ENCODE measurements at places on chromosomes 16 and 17.

GRCh38 chr16:75265911-75266701, 14.7 kb upstream of the BCAR1 start:
- DNase-seq, result no peak

DNA sequence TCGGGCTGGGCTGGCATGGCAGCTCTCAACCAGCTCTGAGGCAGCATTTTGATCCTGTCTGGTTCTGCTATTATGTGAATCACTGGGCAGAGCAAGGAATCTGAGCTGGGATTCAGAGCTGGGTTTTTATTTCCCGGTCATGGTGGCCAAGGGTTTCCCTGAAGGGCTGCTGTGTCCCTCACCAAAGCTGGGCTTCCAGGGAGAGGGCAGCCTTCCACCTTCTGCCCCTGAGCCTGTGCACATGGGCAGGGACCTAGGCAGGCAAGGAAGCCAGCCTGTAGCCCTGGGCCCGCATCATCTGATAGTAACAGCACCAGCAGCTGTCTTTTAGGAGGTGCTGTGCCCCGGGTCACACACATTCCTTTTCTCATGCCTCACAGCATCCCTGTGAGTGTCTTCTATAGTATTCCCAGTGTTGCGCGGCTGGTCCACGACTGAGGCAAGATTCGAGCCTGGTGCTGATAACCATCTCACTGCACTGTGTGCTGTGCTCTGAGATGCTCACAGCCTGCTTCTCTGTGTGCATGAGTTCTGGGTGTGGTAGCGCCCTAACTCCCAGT, 85.3 kb upstream of the PLCG2 start:
- DNase-seq, result no peak

GRCh38 chr16:15919331-15919730, 30.1 kb upstream of the ABCC1 start:
- DNase-seq, result no peak

- DNase-seq, result no peak
Observed at GRCh38 chr16:62573466-62573865, 537.2 kb upstream of the CDH8 start.

DNA sequence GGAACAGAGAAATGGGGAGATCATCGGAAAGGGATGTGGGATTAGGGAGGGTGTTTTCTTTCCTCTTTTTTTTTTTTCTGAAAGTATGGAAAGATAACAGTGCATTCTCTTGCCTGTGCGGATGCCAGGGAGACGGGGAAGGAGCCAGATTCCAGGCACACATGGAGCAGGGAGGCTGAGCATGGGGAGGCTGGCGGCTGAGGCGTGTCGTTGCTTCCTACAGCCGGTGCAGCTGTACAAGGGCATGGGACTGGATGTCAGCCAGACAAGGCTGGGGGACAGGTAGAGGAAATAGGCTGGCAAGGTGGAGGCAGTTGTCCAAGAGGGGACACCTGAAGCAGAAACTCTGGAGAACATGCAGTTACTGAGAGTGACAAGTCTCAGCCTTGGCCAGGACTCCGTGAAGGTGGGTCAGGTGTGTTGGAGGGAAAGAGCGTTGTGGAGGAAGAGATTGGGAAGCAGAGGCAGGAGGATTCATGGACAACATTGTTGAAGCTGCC, 16.6 kb upstream of the ADORA2B start:
- DNase-seq, result no peak

- no peak for DNase-seq
Observed at GRCh38 chr17:71547904-71548303, 572.9 kb upstream of the SOX9 start.

GRCh38 chr17:80957461-80957941, 34.1 kb upstream of the CHMP6 start:
- DNase-seq, result no peak

- DNase-seq, result no peak
Observed at GRCh38 chr17:1542316-1542715, 20.3 kb downstream of the PITPNA start.

DNA sequence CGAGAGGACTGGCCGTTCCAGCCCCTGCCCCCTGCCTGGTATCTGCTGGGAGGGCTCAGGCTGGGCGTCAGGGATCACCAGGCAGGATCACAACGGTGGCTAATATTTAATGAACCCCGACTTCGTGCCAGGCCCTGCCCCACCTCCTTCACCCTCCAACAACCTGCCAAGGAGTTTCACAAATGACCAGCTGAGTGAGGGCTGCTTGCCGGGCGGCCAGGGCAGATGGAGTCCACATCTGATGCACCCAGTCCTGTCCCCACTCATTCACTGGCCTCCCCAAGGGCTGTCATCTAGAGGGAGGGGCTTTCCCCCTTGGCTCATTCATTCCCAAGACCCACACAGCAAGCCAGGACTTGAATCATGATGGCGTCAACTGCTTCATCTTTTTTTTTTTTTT, 17.5 kb downstream of the UBALD1 start:
- no peak for DNase-seq

DNA sequence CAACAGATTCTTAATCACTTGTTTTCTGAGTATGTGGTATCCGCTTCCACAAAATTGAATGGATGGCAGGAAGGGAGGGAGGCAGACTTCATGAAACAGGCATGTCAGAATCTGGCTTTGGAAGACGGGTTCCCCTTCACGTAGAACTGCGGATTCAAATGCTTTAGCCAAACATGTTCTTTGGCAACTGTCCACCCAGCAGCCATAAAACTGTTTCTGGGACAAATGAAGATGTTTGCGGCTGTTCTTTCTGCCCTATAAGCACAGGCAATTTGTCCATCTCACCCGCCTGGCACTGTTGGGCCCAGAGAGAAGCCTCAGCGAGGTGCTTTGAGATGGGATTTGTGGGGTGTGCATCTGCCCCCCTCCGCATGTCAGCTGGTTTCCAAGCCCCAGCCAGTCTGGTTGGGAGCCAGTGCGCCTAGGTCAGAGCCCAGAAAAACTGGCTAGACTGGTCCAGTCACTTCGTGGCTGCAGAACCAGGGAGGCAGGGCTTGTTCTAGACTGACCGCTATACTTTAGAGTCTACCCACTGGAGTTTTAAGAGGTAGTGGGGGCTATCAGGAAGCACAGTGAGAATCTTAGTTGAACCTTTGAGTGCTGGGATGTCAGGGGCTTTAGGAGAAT, 6.3 kb downstream of the CRHR1 start:
- DNase-seq, result no peak

DNA sequence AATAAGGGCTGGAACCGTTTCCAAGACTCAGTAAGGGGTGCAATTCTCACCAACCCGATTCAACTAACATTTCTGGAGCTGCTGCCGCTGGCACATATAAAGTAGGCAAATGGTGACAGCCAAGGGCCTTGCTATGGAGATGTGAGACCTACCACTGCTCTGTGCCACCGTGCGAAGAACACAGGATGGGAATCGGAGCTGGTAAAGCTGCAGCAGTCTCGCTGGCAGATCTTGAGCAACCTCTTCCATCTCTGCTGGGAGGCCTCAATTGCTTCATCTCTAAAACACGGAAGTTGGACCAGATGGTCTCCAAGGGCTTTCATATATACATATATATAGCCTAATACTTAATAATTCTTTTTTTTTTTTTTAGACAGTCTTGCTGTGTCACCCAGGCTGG, 128.9 kb upstream of the RCVRN start:
- no peak for DNase-seq

DNA sequence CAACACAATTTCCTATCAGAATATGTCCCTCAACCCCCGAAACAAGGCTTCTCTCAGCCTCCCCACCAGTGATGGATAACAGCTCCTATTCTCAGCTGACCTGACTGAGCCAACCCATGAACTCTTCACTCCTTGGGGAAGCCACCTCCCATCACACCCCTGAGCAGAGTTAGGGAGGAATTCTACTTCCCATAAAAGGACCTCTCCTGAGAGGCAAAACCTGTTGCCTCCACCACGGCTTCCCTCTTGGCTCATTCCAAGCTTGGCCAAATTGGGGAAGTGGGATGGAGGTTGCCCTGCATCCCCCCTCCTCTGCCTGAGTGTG, 5.7 kb upstream of the RASL10B start:
- no peak for DNase-seq

- no peak for DNase-seq
Observed at GRCh38 chr17:82410014-82410716, 8.0 kb upstream of the HEXD start.

GRCh38 chr16:78972006-78972405, 628.5 kb downstream of the MAF start:
- DNase-seq, result no peak

GRCh38 chr16:17768257-17768656, 297.5 kb upstream of the XYLT1 start:
- DNase-seq, result no peak

GRCh38 chr17:77566151-77566550, 392.4 kb upstream of the TNRC6C start:
- no peak for DNase-seq

- no peak for DNase-seq
Observed at GRCh38 chr17:60901242-60901641, 223.6 kb downstream of the BCAS3 start.

DNA sequence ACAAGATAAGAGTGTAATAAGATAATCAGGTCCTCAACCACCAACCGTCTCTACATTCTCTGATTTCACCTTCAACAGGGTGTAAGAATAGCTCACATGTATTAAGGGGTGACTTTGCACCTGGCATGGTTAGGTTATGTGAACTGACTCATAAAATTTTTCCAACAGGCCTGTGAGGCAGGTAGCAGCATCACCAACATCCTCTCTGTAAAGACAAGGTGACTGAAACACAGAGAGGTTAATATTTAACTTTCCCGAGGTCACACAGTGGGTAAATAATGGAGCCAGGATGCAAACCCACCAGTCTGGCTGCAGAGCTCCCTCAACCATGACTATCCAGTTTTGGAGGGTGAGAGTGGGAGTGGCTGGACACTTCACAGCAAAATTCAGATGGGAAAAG, 317.2 kb downstream of the C16orf95 start:
- no peak for DNase-seq

GRCh38 chr17:68759002-68759342, 157.8 kb upstream of the FAM20A start:
- no peak for DNase-seq

DNA sequence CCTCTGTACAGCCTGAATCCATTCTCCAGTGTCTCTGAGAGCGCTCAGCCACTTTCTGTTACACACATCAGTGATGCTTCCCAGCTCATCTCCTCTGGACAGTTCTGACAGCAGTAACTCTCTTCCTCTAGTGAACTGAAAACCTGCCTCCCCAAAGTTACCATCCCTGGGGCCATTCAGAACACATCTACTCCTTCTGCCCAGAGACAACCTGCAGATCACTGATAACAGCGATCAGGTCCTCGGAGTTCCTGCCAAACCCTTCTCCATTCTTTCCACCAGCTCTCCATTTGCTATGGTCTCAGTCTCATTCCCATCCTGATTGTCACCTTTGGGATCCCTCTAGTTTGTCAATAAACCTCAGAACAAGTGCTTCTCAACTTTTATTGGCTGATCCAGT, 7.3 kb downstream of the ZZEF1 start:
- DNase-seq, result no peak

GRCh38 chr17:32520104-32520701, 33.4 kb downstream of the CDK5R1 start:
- peak; percentile 17 for DNase-seq

DNA sequence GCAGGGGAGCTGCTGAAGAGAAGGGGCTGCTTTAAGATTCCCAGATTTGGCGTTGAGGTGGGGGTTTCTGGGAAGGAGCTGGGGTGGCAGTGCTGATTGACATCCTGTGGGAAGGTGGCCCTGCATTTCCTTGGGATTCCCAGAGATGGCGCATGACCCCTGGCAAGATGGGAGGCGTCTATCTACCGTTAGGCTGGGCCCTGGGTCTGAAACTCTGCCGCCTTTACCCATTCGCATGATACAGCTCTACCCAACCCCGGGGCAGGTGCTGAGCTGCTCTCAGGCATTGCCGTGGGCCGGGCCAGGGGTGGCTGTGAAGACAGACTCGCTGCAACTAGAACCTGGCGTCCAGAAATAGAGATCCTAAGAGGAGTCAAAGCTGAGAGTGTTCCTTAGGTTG, 9.9 kb upstream of the MVD start:
- DNase-seq, result no peak

DNA sequence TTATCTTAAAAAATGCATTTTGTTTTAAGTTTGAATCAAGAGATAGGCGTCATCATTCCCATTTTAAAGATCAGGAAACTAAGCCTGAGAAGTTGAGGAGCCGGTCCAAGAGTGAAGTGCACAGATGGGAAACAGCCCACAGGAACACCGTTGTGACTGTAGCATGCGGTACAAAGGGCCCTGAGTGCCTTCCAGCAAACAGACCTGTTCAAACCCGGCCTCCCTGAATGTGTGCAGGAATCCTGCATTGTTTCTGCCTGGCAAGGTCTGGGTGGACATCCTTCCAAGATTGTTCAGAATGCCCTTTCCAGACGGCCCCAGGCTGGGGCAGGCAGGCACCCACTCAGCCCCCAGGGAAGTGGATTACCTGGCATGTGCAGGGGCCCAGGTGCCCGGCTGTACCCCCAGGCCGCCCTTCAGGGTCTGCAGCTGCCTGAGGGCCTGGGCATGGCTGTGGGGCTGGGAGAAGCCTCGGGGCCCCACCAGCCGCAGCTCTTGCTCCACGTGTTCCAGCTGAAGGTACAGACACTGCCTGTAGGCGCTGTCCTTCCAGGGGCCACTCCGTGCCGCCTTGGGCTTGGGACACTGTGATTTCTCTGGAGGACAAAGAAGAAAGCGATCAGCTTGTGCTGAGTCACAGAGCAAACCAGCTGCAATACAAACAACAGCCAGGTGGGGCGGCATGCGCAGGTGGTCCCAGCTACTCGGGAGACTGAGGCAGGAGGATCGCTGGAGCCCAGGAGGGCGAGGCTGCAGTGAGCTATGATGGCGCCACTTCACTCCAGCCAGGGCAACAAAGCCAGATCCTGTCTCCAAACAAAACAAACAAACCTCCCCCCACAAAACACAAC, 45.0 kb upstream of the GCSH start:
- no peak for DNase-seq

GRCh38 chr16:55943267-55943666, 68.1 kb upstream of the CES5A start:
- no peak for DNase-seq

- no peak for DNase-seq
Observed at GRCh38 chr16:5386989-5387388, 289.4 kb upstream of the EEF2KMT start.

DNA sequence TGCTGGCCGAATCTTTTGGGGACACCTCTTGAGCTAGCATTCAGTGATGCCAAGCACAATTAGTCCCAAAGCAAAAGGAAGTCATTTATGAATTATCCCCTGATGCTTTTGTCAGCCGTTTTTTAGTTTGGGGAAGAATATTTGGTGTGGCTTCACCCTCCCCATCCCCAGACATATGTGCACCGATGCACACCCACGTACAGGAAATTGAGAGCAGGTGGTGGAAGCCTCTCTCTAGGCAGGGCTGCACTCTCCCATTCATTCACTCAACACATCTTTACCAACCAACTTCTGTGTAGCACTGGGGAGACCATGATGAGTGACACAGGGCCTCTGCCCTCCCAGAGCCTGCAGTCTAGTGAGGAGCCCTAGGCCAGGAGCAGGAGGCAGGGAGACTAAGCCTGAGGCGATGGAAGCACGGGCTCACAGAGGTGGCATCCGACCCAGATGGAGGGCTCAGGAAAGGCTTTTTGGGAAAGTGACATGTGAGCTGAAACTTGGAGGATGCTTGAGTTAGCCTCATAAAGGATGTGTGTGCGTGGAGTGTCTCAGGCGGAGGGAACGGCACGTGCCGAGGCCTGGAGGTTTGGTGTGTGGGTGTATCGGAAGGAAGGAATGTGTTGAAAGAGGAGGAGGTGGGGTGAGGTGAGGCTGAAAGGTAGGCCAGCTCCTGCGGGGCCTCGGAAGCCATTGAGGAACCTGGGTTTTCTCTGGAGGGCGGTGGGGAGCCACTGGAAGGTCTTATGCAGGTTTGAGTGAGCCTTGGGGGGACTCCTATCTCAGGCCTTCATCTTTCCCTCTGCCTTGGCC, 43.8 kb downstream of the PSME3IP1 start:
- peak; percentile 15 for DNase-seq
